ENCODE measurements at places on chromosomes 5 and 9. TPM values are rescaled to one million over a fixed set of nuclear protein-coding genes. Genes with fewer than 3 reads are reported as not detected.

Gene CD72
- total RNA-seq: 127 TPM

Gene RAB3C
- 0.20 TPM for total RNA-seq

Gene UBE2QL1
- 0.40 TPM for total RNA-seq

Gene APBA1
- total RNA-seq: 20.8 TPM

Gene HINT1
- 139 TPM for total RNA-seq

All from spleen (tissue), 13 donors.